ENCODE measurements at places on chromosomes 12 and 14.

DNA sequence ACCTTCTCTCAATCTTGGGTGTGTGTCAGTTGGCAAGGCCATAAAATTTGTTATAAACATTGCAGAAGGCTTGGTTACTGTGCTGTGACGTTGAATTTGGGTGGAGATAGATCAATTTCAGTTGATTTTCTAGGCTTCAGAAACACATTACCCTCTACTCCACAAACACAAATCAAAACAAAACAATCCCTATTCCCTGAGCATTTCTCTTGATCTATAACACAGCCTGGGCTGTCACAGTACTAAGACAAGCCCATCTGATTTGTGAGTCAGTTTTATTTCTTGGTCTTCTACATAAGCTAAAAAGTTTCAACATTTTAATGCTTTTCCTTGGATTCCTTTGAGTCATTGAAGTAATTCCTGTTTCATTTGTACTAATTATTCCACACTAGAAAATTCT is 79.8 kb downstream of the PTPN11 start:
- no peak for DNase-seq

GRCh38 chr12:43676183-43676813 is 82.3 kb downstream of the PUS7L start:
- DNase-seq: peak; percentile 3

DNA sequence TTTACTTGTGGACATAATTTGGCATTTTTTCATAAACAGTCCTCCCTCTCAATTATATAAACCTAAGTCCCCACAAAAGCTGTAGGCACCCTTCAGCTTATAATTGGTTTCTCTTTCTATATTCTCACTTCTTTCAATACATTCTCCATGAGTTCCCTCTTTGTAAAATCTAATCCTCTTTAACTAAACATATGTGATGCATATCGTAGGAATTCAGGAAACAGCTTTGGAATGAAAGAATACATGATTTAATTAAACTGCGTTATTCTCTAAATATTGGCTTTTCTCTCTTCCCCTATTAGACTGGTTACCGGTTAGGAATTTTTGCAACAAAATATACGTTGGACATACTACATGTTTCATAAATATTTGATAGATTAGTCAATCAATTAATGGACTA is 1122.6 kb downstream of the FLRT2 start:
- no peak for DNase-seq

- peak; percentile 32 for DNase-seq
Measured at GRCh38 chr12:95790033-95790916, at the start of gene NTN4. Gene NTN4 (minus strand): TSS chr12:95790764. CDS start chr12:95790309, 455 bp downstream.

GRCh38 chr12:94761559-94761958 is 111.2 kb upstream of the TMCC3 start:
- DNase-seq: no peak

DNA sequence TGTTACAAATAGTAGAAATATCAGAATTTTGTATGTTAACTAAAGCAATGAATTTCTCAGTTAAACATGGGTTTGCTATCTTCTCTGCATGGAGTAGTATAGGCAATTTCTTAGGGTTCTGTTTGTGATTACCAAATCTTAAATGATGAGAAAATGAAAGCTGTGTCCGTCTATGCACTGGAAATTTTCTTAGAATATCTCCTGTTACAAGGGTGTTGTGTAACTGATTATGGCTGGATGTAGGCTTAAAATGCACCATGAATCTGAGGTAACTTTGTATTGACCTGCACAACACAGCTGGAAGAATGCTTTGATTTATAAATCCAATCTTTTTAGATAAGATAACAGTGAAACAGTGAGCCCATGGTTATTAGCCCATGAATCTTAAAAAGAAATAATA is 17.8 kb downstream of the TRIP11 start:
- DNase-seq: no peak

- no peak for DNase-seq
Measured at GRCh38 chr12:50248883-50249282, 34.4 kb downstream of the LIMA1 start.

DNA sequence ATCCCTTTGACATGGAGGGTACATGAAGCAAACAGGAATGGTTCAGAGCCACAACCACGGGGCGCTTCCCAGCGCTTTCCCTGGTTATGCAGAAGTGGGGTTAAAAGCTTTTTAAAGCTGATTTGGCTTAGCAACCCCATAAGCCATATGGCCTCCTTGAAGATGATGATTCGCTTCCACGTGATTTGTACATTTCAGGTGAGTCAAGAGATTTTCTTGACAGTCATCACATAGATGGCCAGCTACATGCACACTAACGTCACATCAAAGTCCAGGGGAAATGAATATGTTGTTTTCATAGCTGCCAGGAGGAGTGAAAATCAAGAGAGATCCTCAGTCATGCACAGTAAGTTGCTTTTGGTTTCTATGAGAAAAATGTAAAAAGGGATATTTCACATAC is 309.7 kb downstream of the TMEM132D start:
- no peak for DNase-seq

GRCh38 chr12:117835156-117835555 is 133.6 kb downstream of the KSR2 start:
- DNase-seq: no peak

- DNase-seq: no peak
Measured at GRCh38 chr14:103267226-103267910, 66.7 kb upstream of the EIF5 start.

DNA sequence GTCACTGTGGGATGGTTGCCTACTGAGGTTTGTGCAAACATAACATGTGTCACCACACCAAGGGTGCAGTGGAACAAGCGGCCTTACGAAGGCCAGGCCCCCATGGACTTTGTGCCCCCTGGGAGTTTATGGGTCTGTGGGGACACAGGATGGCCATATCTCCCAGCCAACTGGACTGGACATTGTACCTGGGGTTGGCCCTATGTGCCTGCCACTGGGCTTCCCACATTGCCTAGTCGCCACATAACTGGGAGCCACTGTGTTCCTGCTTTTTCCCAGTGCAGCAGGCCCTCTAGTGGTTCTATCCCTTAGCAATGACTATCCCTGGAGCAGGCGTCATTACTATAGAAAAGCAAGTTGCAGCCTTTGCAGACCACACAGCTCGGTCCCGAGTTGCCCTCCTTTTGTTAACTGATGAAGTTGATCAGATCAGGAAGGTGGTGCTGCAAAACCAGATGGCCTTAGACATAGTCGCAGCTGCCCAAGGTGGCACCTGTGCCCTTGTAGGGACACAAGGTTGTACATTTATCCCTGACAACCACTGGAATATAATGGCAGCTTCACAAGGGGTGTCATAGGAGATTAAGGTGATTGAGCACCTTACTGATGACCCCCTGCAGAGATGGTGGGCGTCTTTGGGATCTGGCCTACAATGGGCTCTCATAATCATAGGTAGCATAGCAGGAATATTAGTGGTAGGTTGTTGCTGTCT is 15.2 kb upstream of the RNASE12 start:
- no peak for DNase-seq

DNA sequence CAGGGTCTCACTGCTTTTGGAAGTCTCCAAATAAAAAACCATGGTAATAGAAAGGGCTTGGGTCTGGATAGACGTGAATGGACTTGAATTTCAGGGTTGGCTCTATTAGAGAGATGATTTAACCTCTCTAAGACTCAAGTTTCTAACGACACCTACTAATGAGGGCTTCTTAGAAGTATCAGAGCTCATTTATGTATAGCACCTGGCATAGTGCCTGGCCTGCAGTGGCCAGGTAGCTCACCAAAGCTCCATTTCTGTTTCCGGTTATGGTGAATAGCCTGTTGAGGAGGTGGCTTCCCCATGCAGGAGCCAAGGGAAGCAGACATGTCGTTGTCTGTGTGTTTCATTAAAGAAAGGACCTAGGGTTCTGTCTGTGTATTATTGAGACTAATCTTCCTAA is 108.6 kb downstream of the ETV6 start:
- DNase-seq: no peak

DNA sequence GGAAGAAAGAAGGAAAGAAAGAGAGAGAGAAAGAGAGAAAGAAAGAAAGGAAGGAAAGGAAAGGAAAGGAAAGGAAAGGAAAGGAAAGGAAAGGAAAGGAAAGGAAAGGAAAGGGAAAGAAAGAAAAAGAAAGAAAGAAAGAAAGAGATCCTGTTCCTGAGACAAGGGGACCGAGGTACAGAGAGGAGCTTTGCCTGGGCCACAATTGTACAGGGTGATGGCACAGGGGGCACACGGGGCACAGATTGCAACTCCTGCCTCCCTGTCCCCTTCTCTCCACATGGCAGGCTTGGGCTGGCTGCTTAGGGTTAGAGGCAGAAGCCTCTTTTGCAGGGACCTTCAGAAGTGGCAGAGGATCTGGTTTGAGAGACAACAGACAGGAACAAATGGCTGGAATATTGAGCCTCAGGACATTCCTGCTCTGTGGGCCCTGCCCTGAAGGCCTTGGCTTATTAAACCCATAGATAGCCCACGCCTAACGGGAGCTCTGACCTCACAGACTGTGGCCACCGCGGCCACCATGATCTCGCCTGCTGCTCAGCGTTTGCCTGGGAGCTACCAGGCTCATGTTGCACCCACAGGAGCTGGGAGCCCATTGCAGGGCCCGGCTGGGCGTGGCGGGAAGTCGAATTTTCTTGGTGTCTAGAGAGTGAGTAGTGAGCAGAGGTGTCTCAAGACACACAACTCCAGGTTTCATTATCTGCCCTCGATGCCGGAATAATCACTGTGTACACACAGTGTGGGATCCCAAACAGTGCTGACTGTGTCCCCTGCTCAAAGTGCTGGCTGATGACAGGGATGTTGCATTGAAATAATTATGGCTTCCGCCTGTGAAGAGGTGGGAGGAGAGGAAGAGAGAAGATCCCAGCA is 147.9 kb upstream of the NCOR2 start:
- DNase-seq: no peak

DNA sequence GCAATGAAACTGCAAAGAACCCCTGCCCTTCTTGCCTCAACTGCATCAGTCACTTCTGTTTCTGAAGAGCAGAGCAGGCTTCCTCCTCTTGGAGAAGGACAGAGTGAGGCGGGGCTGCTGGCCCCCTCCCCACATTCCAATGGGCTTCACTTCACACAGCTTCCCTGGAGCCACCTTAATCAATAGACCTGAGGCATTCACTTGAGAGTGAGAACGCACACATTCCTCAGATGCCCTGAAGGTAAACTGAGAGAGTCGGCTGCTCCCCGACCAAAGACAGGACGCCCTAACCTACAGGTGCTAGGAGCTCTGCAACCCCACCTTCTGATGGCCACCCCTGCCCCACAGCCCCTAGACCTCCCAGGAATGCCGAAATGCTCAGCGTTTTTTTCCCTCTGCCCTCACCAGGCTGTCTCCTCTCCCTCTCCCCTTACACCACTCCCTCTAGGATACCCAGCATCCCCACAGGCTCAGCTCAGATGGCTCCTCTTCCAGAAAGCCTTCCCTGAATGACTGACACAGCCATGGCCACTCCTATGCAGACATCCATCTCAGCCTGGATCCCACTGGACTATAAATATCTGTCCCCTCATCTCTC is 31.1 kb downstream of the SYNE3 start:
- no peak for DNase-seq

GRCh38 chr12:84276215-84276614 is 636.4 kb downstream of the SLC6A15 start:
- DNase-seq: no peak

GRCh38 chr12:46261646-46262045 is 7.2 kb downstream of the SLC38A1 start:
- DNase-seq: no peak

GRCh38 chr14:52310541-52310940 is 3.6 kb upstream of the PTGER2 start:
- no peak for DNase-seq

GRCh38 chr12:95085612-95086011 is 12.2 kb upstream of the NR2C1 start:
- DNase-seq: no peak

- no peak for DNase-seq
Measured at GRCh38 chr12:77231501-77231918, 166.1 kb upstream of the E2F7 start.

GRCh38 chr12:90972226-90972625 is 17.2 kb upstream of the CCER1 start:
- DNase-seq: no peak

GRCh38 chr12:10154145-10154496 is 17.8 kb downstream of the OLR1 start:
- no peak for DNase-seq

GRCh38 chr14:86619726-86620125 is 1089.8 kb downstream of the FLRT2 start:
- no peak for DNase-seq

- no peak for DNase-seq
Measured at GRCh38 chr14:89325299-89325883, 91.6 kb downstream of the FOXN3 start.

DNA sequence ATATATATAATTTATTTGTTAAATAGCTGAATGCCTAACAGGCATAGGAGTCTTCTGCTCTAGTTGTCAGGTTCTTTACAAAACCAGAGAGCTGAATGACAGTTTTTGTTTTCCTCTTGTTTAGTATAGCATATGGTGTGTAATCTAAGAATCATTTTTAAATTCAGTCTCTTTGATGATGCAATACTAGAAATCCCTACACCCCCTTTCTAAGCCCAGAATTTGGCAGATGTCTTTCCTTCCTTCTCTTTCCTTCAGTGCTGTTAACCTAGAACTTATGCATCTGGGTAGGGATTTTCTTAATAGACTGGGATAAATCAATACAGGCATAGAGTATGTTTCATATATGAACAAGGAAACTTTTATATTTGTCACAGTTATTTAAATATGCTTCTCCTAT is 198.1 kb downstream of the KCNH5 start:
- DNase-seq: no peak

- DNase-seq: no peak
Measured at GRCh38 chr12:83186419-83186818, 499.7 kb downstream of the TMTC2 start.

DNA sequence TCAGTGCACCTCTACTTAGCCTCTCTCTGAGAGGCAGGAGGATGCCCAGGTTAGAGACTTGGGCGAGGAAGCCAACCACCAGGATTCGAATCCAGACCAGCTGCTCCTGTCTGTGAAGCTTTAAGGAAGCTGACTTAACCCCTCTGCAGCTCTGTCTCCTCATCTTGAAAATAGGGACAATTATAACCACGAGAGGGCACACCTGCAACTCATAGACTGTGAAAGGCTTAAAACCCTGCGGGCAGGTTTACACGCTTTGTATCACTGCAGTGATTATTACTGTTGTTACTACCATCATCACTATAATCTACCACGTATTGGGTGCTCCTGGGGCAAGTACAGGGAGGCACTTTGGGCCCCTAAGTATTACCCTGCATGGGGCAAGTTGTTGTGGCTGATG is 379.8 kb downstream of the VRK1 start:
- no peak for DNase-seq

GRCh38 chr12:59403259-59403932 is 192.4 kb upstream of the SLC16A7 start:
- DNase-seq: peak; percentile 1

GRCh38 chr12:117208811-117209455 is 18.7 kb upstream of the FBXO21 start:
- DNase-seq: no peak

All from GM18507 (cell line).